ENCODE measurements at places on chromosomes 5 and 9.

DNA sequence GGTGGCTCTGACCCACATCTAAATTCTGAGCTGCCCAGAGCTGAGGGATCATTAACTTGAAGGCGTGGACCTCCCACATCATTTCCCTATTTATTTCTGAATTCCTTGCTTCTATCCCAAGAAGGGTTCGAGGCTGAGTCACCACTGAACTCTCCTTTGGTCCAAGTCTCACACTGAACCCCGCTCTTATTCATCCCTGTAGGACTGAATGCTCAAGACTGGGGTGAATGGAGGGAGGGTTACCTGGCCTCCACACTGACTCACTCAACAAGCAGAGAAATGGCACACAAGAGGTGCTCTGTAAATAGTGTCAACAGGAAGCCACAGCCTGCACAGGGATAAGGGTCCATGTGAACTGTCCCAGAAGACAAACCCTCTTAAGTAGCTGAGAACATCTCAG is 79.1 kb upstream of the FSTL4 start:
- DNase-seq: no peak

DNA sequence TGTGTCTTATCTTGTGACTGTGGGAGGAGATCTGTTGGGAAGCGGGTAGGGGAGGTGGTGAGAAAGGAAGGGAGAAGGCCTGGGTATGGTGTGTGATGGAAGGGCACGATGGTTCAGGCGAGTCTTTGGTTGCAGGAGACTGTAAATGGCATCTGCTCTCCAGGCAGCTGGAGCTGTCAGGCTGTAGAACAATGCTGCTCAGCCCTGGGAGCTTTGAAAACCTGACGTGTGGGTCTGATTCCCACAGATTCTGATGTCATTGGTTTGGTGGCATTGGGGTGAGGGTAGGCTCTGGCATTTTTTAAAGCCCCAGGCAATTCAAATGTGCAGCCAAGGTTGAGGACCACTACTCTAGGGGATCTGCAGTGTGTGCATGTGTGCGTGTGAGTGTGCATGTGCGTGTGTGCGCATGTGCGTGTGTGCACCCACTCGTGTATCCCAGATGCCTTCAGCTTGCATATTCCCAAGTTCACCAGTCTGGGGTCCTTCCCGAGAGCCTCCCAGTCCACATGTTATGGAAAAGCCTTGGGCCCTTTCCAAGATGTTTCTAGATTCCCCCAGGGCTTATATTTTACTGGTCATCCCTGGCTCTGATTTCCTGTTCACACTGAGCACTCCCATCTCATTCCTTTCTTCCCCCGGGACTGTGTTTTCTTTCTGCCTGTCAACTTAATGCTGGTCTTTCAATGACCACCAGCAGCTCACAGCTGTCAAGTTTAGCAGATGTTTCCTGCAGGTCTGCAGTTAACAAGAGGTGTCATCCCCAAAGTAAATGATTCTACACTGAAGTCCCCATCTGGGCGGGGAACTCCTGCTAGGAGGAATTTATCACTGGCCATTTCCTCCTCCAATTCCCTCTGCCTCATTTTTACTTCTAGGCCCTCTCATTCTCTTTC is 34.0 kb downstream of the BOD1 start:
- no peak for DNase-seq

DNA sequence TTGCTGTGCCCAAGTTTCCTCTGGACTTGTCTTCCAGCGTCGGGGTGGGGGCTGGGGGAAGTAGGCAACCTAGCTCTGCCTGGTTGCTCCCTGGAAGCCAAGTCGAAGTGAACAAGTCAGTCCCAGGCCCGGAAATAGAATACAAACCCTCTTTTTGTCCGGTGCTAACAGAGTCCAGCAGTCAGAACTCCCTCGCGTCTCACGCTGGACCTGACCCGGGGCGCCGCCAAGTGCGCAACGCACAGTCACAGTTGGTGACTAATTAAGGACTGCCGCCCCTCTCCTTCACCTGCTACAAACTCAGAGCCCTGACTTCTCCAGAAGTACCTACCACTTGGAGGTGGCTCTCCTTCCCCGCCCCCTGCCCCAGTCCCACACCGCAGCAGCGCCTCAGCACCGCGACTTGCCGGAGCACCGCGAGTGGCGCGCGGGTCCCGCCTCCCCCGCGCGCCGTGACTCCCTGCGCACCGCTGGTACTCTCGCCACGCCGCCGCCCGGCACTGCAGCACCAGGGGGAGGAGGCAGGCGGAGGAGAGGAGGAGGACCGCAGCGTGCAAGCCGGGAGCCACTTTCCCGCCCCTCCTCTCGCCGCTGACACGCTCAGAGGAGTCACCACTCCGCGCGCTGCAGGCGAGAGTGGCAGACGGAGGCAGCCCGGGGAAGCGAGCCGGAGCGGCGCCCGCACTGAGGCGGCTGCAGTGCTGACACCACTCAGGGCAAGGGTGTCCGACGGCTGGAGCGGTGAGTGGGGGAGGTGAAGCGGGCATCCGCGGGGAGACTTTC is at the start of gene SV2C:
Gene SV2C, plus strand, starts transcription at position 612 of the 783 bp plus-strand sequence. CDS start 48,368 bp downstream, outside the sequence.
- no peak for DNase-seq

DNA sequence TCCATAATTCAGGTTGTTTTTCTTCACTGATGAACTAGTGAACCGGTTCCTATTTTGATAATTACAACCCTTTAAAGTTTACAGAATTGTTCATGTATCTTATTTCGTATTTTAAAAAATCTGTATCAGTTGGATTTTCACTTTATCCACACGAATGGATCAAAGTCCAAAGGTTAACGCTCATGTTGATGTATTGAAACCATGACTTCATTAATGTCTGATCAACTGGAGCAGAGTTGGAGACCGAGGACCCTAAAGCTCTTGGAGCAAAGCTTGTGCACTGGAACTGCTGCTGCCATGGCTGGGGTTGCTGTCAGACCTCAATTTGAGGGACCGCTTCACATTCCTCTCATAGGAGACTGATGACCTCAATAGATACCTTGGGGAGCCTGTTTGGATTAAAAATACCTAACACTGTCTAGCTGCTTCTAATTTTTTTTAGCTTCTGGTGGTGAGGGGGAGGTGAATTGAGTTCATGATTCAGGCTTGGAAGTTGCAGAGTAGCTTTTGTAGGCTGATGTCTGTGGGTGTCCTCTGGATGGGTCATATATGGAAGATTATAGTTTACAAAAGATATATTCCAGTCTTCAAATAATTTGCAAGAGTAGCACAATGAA is 45.1 kb downstream of the KIAA1958 start:
- DNase-seq: no peak

DNA sequence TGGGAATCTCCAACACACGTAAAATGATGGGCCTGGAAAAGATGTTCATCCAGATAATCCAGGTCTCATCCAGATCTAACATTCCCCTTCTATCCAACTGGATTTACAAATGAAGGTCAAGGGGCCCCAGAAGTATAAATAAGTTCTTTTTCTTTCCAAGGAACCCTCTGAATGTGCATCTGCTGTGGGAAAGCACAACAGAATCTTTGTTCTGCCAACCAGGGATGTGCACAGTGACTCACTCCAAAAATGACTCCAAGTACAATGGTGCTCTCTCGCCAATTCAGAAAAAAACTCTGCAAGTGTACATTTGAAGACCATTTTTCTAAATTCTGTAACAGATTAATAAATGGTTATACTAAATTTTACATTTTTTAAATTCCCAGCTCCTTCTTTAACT is 12.4 kb downstream of the RAPGEF6 start:
- DNase-seq: no peak

DNA sequence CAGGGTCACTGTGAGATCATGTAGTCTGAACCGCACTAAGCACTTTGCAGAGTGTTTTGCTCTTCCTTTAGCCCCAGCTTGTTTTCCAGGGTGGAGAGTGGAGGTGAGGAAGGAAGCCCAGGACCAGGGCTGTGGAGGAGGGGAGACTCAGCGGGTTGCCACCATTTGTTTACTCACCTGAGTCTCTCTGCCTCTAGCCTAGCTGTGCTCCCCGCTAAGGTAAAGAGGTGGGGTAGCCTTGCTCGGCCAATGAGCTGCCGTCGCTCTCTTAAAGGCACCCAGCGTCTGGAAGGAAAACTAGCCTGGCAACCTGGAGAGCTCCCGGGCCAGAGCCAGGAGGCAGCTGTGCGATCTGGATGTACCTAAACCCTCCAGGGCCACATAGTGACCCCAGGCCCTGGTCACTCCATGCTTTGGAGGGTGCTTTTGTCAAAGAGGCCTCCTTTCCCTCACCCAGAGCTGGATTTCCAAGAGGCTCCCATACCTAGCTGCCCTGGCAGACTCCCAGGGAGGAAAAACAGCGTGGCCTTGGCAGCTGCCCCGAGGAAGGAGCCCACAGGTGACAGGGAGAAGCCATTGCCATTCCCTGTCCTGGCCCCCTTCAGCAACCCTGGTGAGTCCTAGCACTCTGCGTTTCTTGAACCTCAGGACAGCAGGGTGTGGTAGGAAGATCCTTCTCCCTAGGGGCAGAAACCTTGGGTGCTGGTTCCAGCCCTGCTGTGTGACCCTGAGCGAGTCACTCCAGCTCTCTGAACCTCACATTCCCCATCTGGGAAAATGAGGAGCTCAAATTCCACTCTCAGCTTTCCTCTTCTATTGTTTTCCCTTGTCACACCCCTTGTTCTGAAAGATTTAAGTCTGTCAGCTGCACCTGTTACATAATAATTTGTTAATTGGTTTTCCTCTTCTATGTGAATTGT is 42.4 kb upstream of the LARP1 start:
- DNase-seq: no peak

DNA sequence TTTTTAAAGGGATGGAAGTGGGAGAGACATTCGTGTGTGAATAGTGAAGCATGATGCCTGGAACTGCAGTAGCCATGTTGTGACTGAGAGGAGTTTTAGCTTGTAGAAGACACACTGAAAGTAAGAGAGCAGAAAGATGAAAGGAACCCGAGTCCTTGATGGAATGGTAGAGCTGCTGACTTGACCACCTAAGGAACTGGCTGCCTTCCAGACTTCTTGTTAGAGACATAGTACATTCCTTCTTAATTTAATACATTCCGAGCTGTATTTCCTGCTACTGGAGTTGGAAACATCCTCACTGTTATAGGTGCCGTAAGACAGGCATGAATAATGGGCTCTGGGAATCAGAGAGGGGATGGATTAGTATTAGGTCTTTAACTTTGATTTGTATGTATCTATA is 7.4 kb downstream of the CER1 start:
- DNase-seq: no peak

- no peak for DNase-seq
Observed at GRCh38 chr9:113129884-113130283, 20.9 kb upstream of the SLC31A2 start.

DNA sequence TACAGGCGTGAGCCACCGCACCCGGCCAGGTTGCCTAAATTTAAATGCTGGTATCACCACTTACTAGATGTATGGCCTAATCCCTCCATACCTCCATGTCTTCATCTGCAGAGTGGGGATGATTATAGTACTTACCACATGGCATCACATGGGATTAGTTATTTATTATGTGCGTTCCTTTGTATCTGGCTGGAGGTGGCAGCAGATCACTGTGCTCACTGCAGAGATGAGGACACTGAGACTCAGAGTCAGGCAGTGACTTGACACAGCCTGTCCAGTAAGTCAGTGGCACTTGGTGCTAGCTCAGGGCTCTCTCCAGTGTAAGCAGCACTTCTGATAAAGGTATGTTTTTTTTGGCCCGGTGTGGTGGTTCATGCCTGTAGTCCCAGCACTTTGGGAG is 38.4 kb upstream of the HAND1 start:
- no peak for DNase-seq

DNA sequence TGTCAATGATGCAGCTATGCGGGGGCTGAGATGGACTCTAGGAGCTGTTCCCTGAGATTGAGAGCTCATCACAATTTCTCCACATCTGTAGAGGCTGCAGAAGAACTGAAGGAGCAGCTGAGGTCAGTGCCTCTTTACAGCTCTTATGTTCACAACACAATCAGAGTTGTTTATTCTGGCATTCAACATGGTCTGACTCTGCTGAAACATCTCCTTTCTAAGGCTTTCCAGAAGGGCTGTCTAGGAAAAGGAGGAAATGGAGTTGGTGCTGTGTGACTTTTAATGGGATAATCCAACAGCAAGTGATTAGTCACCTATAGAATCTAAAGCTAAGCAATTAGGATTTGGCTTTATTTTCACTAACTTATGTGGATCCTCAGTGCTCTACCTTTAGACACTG is 6.0 kb downstream of the POU5F2 start:
- no peak for DNase-seq

GRCh38 chr9:74645007-74645639 is 148.0 kb downstream of the RORB start:
- no peak for DNase-seq

DNA sequence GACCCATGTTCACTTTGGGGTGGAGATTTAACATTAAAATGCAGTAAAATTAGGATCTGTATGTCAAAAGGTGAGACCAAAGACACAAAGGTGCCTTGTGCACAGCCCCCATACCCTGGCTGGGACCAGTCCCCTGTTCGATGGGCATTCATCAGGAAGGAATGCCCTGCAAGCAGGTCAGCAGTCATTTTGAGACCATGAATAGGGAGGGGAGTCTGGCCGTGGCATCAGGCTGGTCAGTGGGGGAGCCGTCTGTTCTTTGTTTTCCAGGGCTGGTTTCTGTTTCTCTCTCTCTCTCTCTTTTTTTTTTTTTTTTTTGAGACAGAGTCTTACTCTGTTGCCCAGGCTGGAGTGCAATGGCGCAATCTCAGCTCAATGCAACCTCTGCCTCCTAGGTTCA is 68.9 kb upstream of the GOLM1 start:
- no peak for DNase-seq

- DNase-seq: no peak
Observed at GRCh38 chr5:57406641-57407040, 76.0 kb downstream of the ACTBL2 start.

- no peak for DNase-seq
Observed at GRCh38 chr5:11617080-11617479, 287.2 kb downstream of the CTNND2 start.

- DNase-seq: no peak
Observed at GRCh38 chr9:109278848-109279247, 42.0 kb downstream of the EPB41L4B start.

- DNase-seq: no peak
Observed at GRCh38 chr5:115847290-115847689, 5.6 kb downstream of the AP3S1 start.

GRCh38 chr5:137737349-137738131 is 1.7 kb upstream of the KLHL3 start:
- no peak for DNase-seq

DNA sequence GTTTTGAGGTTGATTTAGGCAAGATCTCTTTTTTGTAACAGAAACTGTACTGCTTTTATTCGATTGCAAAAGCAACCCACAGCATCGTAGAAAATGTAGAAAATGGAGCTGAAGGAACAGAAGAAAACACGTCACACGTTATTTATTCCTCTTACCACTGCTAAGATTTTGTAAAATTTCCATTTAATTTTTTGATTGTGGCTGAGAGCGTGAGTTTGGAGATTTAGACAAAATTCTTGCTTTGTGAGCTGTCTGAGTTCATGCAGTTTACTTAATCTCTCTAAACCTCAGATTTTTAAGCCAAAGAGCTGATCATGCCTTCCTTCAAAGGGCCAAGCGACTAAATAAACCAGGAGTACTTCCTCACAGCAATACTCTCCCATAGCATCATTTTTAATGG is 24.8 kb downstream of the DPYSL3 start:
- no peak for DNase-seq

- no peak for DNase-seq
Observed at GRCh38 chr5:63726496-63726895, 235.7 kb downstream of the HTR1A start.

GRCh38 chr5:151739939-151740335 is 18.5 kb downstream of the ATOX1 start:
- no peak for DNase-seq

All from cerebellar nuclear complex (tissue), 1 donor.